ENCODE measurements at places on chromosomes 7 and 10.

- DNase-seq, result no peak
Observed at GRCh38 chr10:31261511-31262311, 57.3 kb upstream of the ZEB1 start.

DNA sequence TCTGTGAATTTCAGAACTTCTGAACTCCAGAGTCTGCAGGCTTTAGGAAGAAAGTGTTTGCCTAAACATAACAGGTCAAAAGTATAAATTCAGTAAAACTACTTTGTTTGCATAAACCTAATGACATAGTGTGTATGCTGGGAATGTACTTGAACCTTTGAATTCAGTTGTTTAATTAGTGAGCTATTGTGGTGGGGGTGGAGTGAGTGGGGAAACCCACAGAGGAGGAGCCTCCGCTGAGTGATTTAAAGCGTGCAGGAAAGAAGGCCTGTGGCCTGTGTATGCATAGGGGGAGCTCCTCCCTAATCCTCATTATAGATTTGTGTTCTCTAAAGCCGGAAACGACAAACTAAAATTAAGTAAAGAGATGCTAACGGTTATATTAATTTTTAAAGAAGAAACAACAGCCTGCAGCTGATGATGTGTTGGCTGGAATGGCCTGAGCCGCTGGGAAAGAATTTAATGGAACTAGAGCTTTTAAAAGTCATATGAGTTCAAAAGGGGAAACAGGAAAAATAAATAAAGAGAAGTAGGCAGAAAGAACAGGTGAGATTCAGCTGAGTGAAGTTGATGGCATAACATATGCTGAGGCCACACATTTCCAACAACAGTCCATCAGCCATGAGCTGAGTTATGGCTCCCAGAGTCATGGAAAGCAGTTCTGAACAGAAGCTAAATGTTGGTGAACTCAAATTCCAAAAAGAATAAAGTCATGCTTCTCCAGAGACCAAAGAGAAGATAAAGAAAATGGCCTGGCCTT, 595.0 kb downstream of the GRM8 start:
- no peak for DNase-seq

- DNase-seq, result no peak
Observed at GRCh38 chr7:99992330-99993038, 16.7 kb upstream of the AZGP1 start.

DNA sequence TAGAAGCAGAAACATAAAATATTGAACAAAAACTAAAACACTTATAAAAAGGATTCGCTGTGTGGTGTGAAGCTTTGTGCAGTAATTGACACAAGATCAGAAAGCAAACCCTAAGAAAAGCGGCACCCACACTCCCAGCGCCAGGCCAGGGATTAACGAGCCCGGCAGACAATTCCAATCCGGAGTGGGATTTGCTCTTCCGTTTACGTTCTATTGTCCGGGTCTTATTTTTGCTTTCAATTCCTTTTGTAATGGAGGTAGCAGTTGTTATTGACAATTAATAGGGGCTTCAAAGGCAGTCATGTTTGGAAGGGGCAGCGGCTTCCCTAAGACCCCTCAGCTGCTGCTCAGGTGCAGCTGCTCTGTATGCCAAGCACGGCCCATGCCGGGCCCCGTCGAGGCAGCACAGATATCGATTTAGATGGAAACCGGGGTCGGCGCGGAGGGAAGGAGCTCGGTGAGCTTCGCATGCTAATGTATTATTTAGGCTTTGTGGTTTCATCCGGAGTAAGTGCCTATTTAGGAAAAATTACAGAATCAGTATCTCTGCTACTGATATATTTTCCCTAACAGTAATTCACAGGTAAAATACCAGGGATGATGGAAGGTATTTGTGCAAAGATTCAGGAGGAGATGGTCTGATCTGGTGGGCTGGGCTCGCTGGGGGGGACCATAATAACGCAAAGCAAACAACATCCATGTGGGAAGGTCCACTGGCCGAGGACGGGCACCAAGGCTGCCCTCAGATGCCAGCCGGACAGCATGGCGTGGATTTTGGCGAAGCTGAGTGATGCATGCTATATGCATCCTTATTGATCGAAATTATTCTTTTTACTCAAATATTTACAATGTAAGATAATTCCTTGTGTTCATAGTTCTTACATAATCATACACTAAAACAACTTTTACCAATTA, 561.7 kb downstream of the PTPRN2 start:
- DNase-seq, result no peak

DNA sequence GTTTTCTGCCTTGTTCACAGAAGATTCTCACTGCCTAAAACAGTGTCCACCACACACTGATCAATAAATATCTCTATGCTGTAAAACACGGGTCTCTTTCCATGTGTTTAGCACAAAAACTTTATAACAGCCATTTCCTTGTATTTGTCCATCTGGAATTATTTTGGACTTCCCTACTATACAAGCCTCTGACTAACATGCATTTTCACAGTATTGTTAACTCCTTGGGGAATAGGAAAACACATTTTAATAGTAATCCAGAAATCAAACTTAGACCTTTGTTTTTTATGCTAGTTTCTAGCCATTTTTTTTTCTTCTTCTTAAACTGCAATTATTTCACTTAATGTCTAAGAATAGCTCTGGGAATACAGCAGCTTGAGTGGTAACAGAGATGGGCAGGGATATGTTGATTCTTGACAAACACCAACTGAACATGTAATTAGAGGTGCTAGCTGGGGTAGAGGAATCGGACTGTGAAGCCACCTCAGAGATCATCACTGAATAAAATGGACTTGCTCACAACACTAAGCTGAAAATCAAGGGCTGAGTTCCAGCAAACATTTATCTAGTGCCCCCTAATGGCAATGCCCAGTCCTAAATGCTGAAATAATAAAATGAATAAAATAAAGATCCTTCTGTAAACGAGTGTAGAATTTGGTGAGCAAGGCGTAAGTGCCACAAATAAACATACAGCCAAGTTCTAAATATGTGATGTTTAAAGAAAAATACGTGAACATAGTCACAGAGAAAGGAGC, 593.1 kb downstream of the SORCS1 start:
- DNase-seq, result no peak

DNA sequence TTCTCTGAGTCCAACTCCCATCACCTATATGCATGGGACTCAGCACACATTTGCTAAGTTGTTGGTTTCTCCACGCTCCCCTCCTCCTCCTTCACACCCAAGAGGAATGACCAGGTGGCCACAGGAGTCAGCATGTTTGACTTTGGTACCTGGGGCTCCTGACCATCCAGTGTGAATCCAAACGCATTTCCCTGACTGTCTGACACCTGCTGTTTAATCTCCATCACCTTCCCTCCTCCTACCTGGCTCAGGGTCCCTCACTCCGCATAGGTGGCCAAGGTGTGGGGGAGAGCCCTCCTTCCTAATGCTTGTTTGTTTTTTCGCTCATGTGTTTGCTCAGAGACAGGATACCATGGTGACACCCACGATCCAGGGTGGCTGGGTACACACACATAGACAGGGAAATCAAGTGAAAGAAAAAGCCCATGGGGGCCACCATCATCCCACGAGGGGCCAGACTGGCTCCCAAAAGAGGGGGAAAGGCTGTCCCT, 194.9 kb downstream of the KCNMA1 start:
- DNase-seq, result no peak
